ENCODE measurements at places on chromosomes 13 and 19.

DNA sequence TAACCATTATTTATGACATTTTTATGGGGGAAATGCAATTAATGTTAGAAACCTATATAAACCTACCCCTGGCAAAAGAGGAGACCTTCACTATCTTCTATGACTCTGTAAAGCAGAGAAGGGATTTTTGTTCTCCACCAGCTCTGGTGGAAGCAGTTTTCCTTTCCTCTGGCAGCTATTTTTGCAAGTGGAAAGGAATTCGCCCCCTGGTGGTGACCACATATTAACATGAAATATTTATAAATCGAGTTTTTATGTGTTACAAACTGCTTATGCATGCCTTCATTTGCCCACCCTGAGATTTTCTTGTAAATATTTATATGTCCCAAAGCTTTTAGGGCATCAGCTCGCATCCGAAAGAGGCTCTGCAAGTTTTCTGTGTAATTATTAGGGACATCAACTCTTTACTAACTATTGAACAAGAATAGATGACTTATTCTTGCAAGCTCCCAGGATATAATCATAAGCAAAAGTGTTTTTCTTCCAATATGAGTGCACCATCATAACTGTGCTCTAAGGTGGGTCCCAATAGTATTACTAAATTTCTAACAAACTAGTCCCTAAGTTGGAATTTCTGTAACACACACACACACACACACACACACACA, 62.4 kb downstream of the SERTM1 start:
- DNase-seq = peak; percentile 40

DNA sequence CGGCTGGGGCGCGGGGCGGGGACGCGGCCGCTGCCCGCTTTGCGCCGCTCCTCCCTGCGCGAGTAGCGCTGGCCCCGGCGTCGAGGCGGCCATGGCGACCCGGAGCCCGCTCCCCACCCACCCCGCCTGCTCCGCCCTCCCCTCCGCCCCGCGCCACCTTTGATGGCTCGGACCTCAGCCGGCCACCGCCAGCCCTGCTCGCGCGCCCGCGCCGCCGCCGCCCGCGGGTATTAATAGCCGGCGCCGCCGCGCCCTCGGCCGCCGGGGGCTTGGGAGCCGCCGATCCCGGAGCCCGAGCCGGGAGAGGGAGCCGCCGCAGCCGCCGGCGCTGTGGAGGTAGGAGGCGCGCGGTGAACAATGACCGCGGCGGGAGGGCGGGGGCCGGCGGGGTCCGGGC, 261 bp downstream of the FARP1 start:
- no peak for DNase-seq

- DNase-seq = no peak
Measured at GRCh38 chr19:13079542-13079986, 23.1 kb downstream of the LYL1 start.

DNA sequence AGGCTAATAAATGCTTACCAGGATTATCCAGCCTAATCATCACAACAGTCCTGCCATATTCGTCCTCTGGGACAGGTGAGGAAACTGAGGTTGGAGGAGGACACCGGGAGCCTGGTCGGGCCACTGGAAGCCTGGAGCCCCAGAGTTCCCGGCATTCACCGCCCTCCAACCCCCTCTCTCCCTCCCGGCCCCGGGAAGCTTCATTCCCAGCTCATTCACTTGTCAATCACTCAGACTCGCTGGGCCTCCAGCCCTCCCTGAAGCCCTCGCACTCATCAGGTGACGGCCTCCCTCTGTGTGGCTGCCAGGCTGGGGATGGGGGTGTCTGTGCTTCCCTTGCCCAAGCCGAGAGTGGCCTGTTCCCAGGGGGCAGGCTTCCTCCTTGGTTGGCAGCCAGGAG, 22.5 kb upstream of the ZNF99 start:
- no peak for DNase-seq

- DNase-seq = no peak
Measured at GRCh38 chr19:40298026-40298425, 12.9 kb upstream of the AKT2 start.

- no peak for DNase-seq
Measured at GRCh38 chr19:48190288-48190884, 19.9 kb downstream of the ZSWIM9 start.

DNA sequence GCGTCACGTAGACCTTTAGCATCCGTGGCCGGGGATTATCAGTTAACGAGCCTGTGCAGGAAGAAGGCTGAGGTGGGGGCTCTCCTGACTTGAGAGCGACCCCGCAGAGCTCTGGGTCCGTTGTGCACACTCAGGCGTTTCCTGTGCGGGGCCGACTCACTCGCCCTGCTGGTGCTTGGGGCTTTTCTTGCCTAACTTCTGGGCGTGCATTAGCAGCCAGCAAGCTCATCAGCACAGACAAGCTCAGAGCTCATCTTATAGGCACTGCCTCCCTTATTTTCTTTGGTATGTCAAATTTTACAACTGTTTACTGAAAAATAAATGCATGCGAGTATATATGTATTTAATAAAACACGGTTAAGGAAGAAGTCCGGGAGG, 23.7 kb downstream of the ADPRHL1 start:
- DNase-seq = no peak

- no peak for DNase-seq
Measured at GRCh38 chr19:5193192-5193591, 147.4 kb downstream of the PTPRS start.

GRCh38 chr19:39369200-39369599, 21.7 kb downstream of the PAF1 start:
- no peak for DNase-seq

DNA sequence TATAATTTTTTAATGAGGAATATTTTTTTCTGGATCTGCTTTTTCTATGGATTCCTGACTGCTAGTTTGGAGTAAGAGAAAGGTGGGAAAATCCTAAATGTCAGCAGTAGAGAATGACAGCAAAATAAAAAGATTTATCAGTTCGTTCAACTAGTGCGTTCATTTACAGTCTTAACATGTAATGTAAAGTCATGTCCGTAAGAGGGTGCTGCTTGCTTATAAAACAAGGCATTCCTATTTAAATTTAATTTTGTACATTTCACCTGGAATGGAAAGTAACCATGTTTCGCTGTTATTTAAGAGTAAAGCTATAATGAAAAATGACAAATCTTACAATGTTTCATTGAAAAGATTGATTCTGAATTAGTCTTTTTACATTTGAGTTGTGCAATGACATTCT, 76.6 kb downstream of the ZMYM2 start:
- DNase-seq = no peak

DNA sequence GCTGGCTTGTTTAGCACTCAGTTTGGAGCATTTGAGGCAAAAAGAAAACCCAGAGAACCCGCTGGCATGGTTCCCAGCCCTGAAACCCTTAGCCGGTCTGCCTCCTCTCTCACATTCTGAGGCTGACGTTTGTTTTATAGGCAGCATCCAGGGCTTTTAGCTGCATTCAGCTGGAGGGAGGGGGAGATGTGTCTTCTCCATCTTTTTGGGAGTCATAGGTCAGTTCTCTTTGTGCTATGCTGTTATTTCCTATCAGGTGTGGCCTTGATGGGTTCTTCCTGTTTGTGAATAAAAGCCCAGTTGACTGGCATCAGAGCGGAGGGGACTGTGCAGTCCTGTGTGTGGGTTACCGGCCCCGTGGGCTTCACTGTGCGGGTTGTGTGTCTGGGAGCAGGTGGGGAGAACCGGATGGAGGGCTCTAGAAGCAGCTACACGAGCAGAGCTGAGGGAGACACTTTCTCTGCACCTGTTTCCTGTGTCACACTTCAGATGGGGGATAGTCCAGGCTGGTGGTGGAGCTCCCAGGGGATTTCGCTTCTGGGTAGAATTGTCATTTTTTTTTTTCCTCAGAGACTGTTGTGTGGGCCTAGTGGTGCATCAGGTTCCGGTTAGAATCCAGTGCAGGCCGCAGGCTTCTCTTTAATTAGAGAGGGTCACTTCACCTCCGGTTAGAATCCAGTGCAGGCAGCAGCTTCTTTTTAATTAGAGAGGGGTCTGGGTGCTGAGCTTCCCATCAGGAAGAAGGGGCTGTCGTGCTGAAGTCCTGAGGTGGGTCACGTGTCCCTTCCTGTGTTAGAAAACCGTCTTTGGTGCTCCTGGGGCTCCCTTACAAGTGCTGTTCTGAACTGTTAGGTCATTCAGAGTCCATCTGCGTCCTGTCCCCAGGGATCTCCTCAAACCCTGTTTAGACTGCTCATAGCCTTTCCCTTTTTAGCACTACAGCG, 69.6 kb downstream of the ARHGEF7 start:
- DNase-seq = no peak

- no peak for DNase-seq
Measured at GRCh38 chr13:31755803-31756212, 16.5 kb downstream of the RXFP2 start.

- no peak for DNase-seq
Measured at GRCh38 chr19:305240-306150, 14.3 kb upstream of the PLPP2 start.

DNA sequence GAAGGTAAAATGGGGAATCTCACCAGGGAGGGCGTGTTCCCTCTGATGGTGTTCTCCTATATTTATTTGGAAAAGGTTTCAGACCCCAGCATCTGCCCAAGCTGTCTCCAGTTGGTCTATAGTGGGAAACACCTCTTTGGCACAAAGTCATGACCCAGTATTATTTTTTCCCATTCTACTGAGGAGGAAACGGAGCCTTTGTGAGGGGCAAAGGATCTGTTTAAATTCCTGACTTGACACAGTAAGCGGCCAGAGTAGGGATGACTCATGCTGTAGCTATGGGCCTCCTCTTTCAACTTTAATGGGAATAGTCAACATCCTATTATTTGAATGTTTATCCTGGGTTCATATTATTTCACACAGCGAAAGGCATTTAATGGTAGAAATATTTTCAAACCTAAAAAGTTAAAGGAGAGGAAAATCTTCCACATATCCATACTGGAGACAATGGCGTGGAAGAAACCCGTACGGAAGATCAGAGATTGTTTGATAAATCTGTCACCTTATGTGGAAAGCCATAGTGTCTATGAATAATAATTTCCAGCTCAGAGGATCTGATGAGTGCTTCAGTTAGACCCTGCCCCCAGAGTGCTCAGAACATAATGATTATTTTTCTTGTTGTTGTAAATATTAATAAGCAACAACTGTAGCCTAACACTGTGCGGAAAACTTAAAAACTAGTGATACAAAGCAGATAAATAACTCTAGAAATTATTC, 126.0 kb downstream of the FOXO1 start:
- DNase-seq = no peak

DNA sequence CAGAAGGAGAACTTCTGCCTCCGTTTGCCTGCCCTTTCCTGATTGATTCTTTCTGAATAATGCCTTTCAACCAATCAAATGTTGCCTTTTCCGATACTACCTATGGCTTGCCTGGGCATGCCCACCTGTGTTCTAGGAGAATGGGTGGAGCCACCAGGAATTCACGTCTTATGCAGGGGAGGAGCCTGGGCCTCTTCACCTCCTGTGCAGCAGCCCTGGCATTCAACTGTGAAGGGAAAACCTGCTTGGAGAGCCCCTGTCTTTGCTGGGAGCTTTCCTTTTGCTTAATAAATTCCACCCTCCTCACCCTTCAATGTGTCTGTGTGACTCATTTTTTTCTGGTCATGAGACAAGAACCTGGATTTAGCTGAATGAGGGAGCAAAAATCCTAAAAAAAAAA, 730.7 kb downstream of the UQCRFS1 start:
- DNase-seq = no peak

- peak; percentile 26 for DNase-seq
Measured at GRCh38 chr19:3665681-3666544, 34.4 kb downstream of the PIP5K1C start.

DNA sequence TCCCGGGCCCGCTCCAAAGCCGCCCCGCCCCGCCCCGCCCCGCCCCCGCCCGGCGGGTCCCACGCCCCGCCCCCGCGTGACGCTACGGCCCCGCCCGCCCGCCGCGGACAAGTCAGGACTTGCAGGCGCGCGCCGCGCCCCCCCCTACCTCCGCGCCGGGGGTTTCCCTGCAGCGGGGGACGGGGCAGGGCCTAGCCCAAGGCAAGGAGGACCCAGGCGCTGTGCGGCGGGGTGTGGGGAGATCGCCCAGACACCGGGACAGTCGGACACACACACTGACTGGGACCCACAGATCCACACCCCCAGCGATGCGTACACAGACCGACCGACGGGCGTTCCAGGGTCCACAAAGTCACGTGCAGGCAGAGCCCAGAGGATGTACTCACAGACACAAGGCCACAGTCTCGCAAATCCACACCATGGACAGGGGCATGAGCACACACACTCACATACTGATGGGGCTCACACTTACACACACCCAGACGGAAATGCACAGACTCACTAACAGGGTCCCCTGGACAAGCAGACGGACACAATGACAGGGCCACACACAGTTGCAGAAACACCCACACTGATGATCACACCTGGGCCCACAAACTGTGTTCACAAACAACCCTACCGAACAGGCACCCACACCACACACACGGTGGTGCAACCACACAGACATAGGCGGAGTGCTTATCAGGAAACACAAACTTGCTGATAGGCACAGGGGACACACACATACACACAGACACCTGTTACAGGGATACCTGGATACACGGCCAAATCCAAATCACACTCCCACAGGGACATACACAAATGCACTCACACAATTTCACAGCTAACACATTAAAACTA, 436 bp upstream of the BBC3 start:
- peak; percentile 74 for DNase-seq

- no peak for DNase-seq
Measured at GRCh38 chr13:40211586-40211968, 454.9 kb downstream of the FOXO1 start.

DNA sequence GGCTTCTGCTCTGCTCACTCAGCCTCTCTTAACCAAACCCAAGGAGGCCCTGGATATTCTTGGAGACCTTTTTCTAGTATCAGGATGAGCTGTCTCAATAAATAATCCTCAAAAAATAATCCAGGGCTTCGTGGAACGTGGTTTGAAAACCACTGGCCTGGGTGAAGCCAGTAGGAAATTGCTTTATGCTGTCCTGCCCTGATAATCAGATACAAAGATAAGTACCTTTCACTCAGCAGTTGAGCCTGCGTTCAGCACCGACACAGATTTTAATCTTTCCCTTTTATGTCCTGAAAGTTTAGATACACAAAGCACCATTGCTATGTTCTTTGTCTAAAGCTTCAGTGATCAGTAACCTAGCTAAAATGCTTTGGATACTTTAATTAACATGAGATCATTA, 460.0 kb downstream of the RFC3 start:
- no peak for DNase-seq

GRCh38 chr13:20090349-20090748, 70.5 kb downstream of the GJA3 start:
- DNase-seq = no peak

- DNase-seq = no peak
Measured at GRCh38 chr19:45659096-45659729, 8.8 kb upstream of the GIPR start.

GRCh38 chr13:44274771-44275205, 98.8 kb upstream of the SERP2 start:
- DNase-seq = no peak

GRCh38 chr19:18893587-18894253, 2.2 kb downstream of the CERS1 start:
- DNase-seq = no peak

- DNase-seq = no peak
Measured at GRCh38 chr19:15107061-15108010, at the start of gene SYDE1. SYDE1 (plus strand) TSS chr19:15107401; CDS start chr19:15107434, 33 bp downstream.
